ENCODE measurements at places on chromosomes 12 and 14.

GRCh38 chr14:77529963-77530362 is 31.3 kb upstream of the ISM2 start:
- DNase-seq: no peak

GRCh38 chr12:69385038-69385437 is 25.5 kb downstream of the YEATS4 start:
- DNase-seq: no peak

DNA sequence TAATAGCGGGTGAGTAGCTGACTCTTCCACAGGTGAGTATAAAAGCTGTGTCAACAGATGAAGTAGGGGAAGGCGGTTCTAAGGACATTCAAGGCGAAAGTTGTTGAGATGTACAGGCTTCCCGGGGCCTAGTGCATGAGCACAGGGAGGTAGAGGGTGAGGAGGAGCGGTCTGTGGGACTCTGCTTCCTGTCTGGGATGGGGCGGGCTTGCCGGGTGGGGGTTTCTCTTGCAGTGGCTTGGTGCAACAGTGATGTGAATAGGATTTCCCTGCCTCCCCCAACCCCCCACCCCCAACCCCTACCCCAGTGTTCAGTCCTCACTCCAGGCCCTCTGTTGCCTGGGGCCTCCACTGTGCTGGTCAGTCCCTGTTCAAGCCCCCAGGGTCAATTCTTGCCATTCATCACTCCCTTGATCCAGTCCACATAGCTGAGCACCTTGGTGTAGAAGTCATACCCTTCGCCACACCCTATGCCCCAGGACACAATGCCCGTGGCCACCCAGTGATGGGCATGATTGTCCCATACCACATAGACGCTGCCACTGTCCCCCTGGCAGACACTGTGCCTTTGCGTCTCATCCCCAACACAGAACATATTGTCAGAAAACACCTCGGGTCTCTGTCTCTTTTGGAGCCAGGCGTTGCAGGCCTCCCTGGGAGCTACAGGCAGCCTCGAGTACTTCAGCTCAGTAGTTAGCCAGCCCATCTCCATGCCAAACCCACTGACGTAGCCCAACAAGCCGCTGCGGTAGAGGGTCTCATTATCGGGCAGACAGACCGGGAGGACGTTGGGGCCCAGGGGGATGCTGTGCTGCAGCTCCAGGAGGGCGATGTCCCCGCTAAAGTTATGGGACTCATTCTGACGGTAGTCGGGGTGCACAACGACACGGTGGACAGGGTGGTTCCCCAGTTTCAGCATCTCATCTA is 4.0 kb upstream of the C1R start:
- no peak for DNase-seq

DNA sequence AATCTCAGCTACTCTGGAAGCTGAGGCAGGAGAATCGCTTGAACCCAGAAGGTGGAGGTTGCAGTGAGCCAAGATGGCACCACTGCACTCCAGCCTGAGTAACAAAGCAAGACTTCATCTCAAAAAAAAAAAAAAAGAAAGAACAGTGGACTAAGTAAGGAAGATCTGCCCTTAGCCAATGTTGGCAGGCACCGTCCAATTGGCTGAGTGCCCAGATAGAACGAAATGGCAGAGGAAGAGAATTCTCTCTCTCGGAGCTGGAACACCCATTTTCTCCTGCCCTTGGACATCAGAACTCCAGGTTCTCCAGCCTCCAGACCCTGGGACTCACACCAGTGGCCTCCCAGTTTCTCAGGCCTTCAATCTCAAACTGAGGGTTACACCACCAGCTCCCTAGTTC is 49.9 kb downstream of the ESR2 start:
- no peak for DNase-seq

- no peak for DNase-seq
Measured at GRCh38 chr12:40794087-40794486, 101.8 kb downstream of the CNTN1 start.

DNA sequence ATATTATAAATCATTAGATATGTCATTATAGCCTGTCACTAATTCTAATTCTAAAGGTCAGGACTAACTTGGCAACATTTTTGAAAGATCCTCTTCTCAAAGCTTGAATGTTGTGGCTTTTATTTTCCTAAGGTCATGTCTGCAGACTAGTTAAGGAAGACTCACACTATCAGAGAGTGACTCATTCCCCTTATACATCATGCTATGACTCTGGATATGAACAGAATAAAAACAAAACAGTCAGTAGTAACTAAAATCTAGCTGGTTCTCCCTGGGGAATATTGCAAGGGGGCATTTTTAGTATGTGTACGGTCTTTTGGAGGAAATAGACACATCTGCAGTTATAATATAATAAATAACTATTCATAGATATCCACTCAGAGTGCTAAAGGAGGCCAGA is 170.6 kb downstream of the SLC2A13 start:
- no peak for DNase-seq

GRCh38 chr12:106315523-106315922 is 13.0 kb downstream of the TCP11L2 start:
- DNase-seq: no peak

DNA sequence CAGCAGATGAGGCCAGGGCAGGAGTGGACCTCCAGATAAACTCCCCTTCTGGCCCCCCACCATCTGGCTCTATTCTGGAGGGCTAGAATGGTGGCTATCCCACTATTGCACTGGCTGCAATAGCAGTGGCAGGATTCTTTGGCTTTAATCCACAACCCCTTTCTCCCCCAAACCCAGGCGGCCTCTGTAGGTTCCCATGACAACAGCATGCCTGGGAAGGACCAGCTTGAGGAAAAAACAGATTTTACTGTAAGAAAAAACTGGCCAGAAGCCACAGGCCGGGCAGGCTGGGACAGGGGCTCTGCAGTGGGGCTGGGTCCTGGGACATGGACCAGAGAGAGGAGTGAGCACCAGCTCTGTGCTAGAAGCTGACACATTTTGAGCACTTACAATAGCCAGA is 13.6 kb upstream of the ACVR1B start:
- DNase-seq: peak; percentile 18

DNA sequence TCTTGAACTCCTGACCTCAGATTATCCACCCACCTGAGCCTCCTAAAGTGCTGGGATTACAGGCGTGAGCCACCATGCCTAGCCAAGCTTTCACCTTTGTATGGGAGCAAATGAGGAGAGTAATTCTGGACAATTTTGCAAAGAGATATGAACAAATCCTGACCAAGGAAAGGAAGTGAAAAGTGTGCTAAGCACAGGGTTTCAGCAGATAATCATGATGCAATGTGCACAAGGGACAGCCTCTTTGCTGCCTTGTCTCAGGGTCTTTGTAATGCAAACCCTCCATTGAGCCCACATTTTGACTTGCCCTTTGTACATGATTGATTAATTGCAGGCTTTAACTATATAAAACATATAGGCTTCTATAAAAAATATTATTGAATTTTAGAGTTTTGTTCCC is 9.2 kb upstream of the PYGL start:
- no peak for DNase-seq

DNA sequence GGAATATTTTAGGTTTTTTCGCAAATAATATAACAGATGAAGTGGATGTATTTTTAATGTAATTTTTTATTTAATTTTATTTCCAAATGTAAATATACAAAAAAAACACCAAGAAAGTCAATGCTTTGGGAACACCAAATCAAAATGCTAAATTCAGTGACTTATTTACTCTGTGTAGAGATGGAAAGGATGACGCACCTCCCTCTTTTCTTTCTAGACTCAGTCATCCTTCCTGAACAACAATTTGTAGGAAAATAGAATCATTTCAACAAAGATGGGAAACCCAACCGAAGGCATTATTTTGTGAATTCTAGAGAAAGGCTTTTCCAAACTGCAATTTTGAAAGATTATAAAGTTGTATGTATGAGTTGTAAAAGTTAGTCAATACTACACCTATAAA is 57.7 kb downstream of the CCER1 start:
- no peak for DNase-seq

DNA sequence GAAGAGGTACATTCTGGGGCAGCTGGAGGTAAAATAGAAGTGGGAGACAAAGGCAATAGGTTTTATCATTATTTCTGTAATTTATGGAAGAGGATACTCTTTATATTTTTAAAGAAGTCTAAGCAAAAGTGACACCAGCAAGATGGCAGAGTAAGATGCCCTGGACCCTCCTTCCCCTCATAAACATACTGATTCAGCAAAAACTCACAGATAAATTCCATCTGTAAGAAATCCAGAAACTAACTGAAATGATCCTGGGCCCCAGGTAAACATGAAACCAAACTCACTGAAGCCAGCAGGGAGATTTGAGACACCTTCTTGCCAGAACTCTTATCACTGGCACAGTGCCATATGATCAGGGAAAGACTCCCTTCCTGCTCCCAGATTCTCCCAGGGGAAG is 79.9 kb downstream of the GCH1 start:
- no peak for DNase-seq

DNA sequence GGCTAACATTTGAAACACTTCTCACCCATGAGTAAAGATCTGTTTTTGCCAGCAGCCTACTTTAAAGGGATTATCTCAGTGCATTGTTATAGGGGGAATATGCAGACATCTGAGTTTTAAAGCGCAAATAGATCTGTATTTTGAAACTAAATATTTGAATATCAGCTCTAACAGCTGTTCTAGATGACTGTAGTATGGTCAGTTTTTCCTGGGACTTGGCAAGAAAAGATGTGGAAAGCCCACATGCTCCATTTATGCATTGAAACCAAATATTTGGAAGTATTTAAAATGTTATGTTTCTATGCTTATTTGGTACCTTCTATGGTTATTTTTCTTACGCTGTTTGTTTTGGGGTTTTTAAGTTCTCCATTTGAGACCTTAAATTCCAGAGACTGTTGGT is 41.7 kb downstream of the RIC8B start:
- DNase-seq: no peak

GRCh38 chr14:68544081-68544892 is 248.6 kb downstream of the ZFP36L1 start:
- no peak for DNase-seq

DNA sequence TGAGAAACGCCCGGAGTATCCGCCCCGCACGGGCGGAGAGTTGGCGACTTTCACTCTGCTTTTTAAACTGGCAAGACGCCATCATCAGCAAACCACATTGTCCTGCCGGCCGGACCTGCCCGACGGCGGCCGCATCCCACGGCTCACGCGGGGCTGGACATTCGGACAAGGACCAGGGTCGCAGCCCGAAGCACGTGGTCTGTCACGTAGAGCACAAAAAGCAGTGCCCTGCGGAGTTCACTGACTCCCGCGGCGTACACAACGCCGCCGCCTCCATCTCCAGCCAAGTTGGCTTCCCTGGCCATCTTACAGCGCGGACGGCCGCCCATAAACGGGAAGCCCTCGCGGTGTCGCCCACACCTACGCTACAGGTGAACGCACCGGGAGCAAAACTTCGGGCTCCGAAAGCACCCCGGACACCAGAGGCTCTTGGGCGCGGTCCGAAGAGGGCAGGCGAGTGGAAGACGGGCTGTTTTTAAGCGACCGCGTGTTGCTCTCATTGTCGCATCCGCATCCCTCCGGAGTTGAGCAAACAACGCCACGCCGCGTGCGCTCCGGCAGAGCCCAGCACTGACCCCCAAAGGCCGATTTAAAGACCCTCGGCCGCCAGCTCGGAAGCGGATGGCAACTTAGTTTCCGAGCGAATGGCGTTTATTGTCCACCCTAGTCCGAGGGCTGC is 966 bp downstream of the SINHCAF start:
- peak; percentile 85 for DNase-seq

DNA sequence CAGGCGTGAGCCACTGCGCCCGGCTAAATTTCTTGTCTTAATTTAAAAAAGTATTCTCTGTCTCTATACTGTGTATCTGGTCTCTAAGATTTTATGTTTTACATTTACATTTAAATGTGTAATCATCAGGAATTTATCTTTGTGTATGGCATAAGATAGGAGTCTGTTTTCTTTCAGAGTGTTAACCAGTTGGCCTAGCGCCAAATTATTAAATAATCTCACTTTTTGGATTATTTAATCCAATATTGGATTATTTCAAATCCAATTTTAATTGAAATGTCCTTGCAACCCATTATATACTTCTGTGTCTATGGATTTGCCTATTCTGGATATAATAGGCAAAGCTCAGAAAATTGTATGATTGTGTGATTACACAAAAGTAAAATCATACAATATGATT is 45.0 kb downstream of the BAZ2A start:
- no peak for DNase-seq

GRCh38 chr12:96206936-96207662 is 12.9 kb downstream of the ELK3 start:
- DNase-seq: no peak

GRCh38 chr14:26917086-26917485 is 319.3 kb upstream of the NOVA1 start:
- DNase-seq: no peak

- no peak for DNase-seq
Measured at GRCh38 chr14:75018694-75019093, 16.0 kb downstream of the EIF2B2 start.

- DNase-seq: peak; percentile 39
Measured at GRCh38 chr12:89783359-89784060, 74.9 kb upstream of the ATP2B1 start.

DNA sequence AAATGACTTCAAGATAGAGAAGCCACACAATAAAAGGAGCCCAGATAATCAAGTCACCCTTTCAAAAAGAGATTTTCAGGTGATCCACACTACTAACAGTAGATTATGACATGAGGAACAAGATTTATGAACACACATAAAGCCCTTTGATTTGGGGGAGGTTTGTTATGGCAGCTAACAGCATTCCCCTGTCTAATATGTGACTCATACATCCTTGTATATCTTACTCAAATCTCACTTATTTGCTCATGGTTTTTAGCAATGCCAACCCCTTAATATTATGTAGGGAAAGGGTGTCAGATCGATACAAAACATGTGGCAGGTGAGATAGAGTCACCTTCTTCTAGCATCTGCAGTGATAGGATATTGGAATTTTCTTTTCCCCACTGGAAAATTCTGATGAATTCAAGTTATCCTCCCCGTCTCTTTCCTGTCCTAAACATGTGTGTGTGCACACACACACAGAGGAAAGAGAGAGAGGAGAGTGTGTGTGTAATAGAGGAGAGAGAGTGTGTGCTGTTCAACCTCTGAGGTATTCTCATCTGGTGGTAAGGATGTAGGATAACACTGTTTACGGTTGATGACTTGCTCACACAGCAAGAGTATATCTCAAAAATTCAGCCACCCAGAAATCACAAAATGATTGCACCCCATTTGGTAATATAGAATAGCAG is 319.9 kb downstream of the KCNC2 start:
- DNase-seq: no peak

DNA sequence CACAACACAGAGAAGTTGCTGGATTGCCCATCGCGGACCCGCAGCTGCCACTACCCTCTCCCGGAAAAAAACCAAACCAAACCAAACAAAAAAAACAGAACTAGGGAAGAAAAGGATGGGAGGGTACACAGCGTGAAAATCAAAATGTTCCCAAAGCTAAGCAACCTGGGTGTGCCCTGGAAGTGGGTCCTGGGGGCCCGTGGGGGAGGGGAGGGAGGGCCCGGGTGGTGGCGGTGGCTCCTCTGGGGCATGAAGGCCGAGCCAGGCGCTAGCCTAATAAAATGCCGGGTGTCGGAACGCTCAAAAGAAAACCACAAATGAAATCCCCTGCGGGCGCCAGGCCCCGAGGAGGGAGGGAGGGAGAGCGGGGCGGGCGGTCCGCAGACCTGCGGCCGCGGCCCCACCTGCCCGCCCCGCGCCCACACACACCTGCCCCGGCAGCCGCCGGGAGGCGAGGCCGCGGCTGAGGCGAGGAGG is 787 bp downstream of the HECTD4 start:
- no peak for DNase-seq
